Natural killer cell treated with Interleukin-12 subunit alpha and Interleukin-12 subunit beta and Interleukin-15 and Interleukin-18, amount 100 ng/mL, for 72 hours (primary cell): ENCODE measurements at places on chromosomes 7 and 10. TPM values are rescaled to one million over a fixed set of nuclear protein-coding genes. Genes with fewer than 3 reads are reported as not detected.

- H3K4me3 ChIP-seq = no peak overlapping the region
- DNase-seq = no peak
- no peaks in the 10 kb centered on the region for H3K36me3 ChIP-seq
- H3K27me3 ChIP-seq = peaks cover 21% of the 10 kb centered on the region
Observed at GRCh38 chr10:117462424-117462792, 80.1 kb upstream of the EMX2 start.

DNA sequence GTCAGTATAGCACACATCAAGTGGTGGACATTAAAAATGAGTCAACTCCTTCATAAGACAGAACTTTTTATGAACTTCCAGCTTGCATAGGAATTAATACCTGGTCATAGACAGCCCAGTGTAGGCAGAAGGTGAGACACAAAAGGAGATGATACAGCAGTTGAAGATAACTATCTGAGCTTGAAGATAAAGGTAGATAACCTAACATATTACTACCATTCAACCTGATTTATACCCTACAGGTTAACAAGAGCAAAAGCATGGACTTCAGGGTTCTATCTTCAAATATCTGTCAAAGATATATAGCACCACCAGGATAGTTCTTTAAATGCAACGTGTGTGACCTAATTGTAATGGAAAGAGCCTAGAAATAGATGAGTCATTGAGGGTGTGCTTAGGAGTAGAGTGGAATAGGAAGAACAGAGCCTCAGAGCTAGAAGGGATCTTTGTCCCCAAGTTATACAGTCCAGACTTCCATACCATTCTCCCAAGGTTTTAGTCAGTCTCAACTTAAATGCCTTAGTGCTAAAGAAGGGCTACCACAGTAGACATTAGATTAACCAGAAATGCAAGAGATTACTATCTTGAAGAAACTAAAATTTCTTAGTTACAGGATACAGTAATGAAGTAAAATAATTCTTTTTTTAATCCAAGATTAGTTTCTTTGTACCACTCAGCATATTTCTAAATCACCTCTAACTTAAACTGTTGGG lies 9.2 kb downstream of the ZNF800 start:
- H3K4me1 ChIP-seq = peaks cover 56% of the 10 kb centered on the region
- H3K27me3 ChIP-seq = no peaks in the 10 kb centered on the region
- peaks cover 9% of the 10 kb centered on the region for H3K36me3 ChIP-seq
- no peak for DNase-seq
- H3K4me3 ChIP-seq = peak overlapping the region; percentile 25

Gene UCMA
- total RNA-seq = not detected

GRCh38 chr7:107686816-107687387 lies 26.3 kb downstream of the SLC26A4 start:
- H3K36me3 ChIP-seq = no peaks in the 10 kb centered on the region
- no peak overlapping the region for H3K4me3 ChIP-seq
- H3K4me1 ChIP-seq = no peaks in the 10 kb centered on the region
- no peak overlapping the region for H3K27ac ChIP-seq
- DNase-seq = no peak

DNA sequence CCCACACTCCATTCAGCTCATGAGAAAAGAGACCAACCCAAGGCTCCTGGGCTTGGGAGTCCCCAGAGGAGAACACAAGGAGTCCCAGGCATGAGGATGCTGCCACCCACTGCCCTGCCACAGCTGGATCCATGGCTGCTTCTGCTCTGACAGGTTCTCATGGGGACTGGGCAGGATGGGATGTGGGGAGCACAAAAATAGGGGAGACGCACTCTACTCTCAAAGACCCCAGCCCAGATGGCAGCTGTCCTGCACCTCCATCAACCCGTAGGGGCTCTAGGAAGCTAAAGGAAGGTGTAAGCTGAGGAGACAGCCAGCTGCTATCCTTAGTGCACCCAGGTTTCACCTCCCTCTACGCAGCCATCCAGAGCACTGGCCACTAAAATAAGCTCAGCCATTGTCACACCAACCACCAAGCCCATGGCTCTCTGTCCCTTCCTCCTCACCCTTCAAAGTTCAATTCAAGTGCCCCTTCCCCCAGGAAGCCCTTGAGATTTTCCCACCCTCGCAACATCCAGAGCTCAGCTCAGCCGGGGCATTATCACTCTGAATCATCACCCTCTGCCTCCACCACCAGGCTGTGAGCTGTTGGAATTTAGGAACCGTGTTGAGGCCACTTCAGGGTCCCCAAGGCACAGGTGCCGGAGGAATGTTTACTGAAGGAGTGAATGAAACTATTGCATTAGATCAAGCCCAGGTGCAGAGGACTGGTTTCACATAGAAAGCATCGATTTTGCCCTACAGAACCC lies 142.1 kb downstream of the GRID1 start:
- H3K27me3 ChIP-seq = no peaks in the 10 kb centered on the region
- H3K4me1 ChIP-seq = no peaks in the 10 kb centered on the region
- no peak for DNase-seq
- H3K36me3 ChIP-seq = no peaks in the 10 kb centered on the region
- no peak overlapping the region for H3K27ac ChIP-seq

GRCh38 chr10:43851030-43851429 lies 202.3 kb upstream of the ZNF32 start:
- H3K27me3 ChIP-seq = no peaks in the 10 kb centered on the region
- no peaks in the 10 kb centered on the region for H3K36me3 ChIP-seq
- H3K4me3 ChIP-seq = no peak overlapping the region
- no peak for DNase-seq
- H3K27ac ChIP-seq = no peak overlapping the region
- no peaks in the 10 kb centered on the region for H3K4me1 ChIP-seq

GRCh38 chr10:101840102-101840684 lies 3.4 kb downstream of the KCNIP2 start:
- H3K36me3 ChIP-seq = no peaks in the 10 kb centered on the region
- H3K27me3 ChIP-seq = peaks cover 12% of the 10 kb centered on the region
- peak overlapping the region; percentile 90 for H3K4me3 ChIP-seq

- peak overlapping the region; percentile 45 for H3K27ac ChIP-seq
- H3K27me3 ChIP-seq = no peaks in the 10 kb centered on the region
- no peak overlapping the region for H3K4me3 ChIP-seq
- H3K36me3 ChIP-seq = peaks cover 7% of the 10 kb centered on the region
- no peak for DNase-seq
- peaks cover 25% of the 10 kb centered on the region for H3K4me1 ChIP-seq
Observed at GRCh38 chr10:33212061-33212748, 122.3 kb downstream of the NRP1 start.

GRCh38 chr7:45408409-45408737 lies 165.8 kb upstream of the ADCY1 start:
- DNase-seq = no peak
- peaks cover 10% of the 10 kb centered on the region for H3K4me1 ChIP-seq
- H3K4me3 ChIP-seq = no peak overlapping the region
- H3K27ac ChIP-seq = no peak overlapping the region

DNA sequence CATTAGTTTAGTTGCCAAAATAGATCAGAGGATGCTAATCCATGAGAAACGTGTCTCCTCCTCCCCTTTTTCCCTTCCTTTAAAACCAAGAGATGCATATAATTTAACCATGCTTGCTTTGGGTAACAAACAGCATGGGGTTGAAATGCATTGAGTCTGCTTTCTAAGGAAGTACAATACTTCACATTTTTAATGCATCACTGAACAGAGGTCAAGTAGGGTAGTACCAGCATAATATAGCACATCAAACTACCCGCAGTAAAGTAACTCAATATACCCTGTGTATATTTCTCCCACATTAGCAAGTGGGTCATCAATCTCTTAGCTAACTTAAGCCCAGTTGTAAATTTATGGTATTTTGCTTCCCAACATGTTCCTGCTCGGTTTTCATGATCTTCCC lies 239.3 kb upstream of the SEMA3C start:
- no peak for DNase-seq
- peaks cover 5% of the 10 kb centered on the region for H3K36me3 ChIP-seq
- no peak overlapping the region for H3K27ac ChIP-seq
- no peaks in the 10 kb centered on the region for H3K27me3 ChIP-seq

Gene GPR158
- not detected for total RNA-seq

- H3K36me3 ChIP-seq = no peaks in the 10 kb centered on the region
- H3K27ac ChIP-seq = no peak overlapping the region
- H3K4me1 ChIP-seq = peaks cover 8% of the 10 kb centered on the region
- no peak for DNase-seq
- no peaks in the 10 kb centered on the region for H3K27me3 ChIP-seq
- no peak overlapping the region for H3K4me3 ChIP-seq
Observed at GRCh38 chr7:101882595-101883564, 65.5 kb downstream of the CUX1 start.

GRCh38 chr7:113161050-113161449 lies 42.7 kb upstream of the SMIM30 start:
- H3K27me3 ChIP-seq = peaks cover 11% of the 10 kb centered on the region
- DNase-seq = no peak
- H3K27ac ChIP-seq = no peak overlapping the region
- H3K36me3 ChIP-seq = no peaks in the 10 kb centered on the region
- no peaks in the 10 kb centered on the region for H3K4me1 ChIP-seq
- no peak overlapping the region for H3K4me3 ChIP-seq

DNA sequence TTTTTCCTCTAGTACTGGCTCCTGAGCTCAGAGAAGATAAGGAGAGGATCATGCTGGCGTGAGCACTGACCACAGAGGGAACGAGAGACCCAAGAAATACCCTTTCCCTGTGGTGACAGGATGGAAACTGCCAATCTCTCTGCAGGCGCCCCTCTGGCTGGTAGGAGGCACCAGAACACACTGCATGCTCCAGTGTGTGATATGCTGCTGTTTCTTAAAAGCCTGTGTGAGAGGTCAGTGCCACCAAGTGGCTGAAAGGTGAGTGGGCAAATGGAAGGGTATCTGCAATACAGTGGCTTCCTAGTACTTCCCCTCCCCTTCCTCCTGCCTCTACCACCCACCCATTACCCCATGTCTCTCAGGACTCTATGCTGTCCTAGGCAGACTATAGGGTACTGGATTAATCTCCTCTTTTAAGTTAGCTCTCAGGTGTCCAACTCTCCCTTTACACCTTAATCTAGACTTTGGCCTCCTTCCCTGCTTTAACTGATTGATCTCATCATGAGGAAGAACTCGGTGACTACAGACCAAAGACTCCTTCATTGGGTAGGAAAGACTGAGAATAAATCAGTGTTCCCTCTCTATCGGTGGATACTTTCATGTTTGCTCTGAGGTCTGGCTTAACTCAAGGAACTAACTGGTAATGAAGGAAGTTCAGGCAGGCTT lies 283.6 kb downstream of the ADRA2A start:
- peaks cover 30% of the 10 kb centered on the region for H3K27me3 ChIP-seq
- H3K4me3 ChIP-seq = no peak overlapping the region
- H3K4me1 ChIP-seq = no peaks in the 10 kb centered on the region
- no peaks in the 10 kb centered on the region for H3K36me3 ChIP-seq
- DNase-seq = no peak

- peaks cover 51% of the 10 kb centered on the region for H3K27me3 ChIP-seq
- DNase-seq = no peak
- no peaks in the 10 kb centered on the region for H3K36me3 ChIP-seq
- H3K4me1 ChIP-seq = peaks cover 3% of the 10 kb centered on the region
- H3K4me3 ChIP-seq = no peak overlapping the region
- H3K27ac ChIP-seq = no peak overlapping the region
Observed at GRCh38 chr10:117619707-117620405, 77.3 kb downstream of the EMX2 start.

Gene MMD2
- not detected for total RNA-seq

DNA sequence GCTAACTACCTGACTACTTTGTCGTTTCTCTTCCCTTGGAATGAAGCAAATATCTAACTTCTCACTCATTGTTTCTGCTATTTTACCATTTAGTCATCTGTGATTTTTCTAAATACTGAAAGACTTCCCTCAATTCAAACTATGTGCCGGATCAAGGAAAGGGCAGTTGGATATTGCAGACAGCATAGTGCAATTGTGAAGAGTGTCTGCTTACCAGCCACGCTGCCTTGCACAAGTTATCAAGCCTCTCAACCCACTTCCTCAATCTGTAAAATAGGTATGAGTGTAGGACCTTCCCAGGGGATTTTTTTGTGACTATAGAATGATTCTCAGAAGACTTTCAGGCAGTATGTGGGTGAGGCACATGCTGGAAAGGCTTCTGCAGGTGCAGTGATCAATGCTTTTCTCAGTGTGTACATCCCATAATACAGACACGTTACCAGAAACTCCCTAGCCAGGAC lies 54.3 kb downstream of the EGFR start:
- peaks cover 12% of the 10 kb centered on the region for H3K4me1 ChIP-seq
- H3K27me3 ChIP-seq = peaks cover 22% of the 10 kb centered on the region
- DNase-seq = no peak
- no peak overlapping the region for H3K4me3 ChIP-seq
- H3K36me3 ChIP-seq = no peaks in the 10 kb centered on the region
- H3K27ac ChIP-seq = peak overlapping the region; percentile 3

- no peak for DNase-seq
- H3K27ac ChIP-seq = no peak overlapping the region
- H3K36me3 ChIP-seq = no peaks in the 10 kb centered on the region
- no peak overlapping the region for H3K4me3 ChIP-seq
Observed at GRCh38 chr10:33520223-33520622, 185.8 kb upstream of the NRP1 start.

GRCh38 chr7:45455662-45456061 lies 118.5 kb upstream of the ADCY1 start:
- H3K4me1 ChIP-seq = no peaks in the 10 kb centered on the region
- no peak for DNase-seq
- no peaks in the 10 kb centered on the region for H3K36me3 ChIP-seq
- H3K27me3 ChIP-seq = peaks cover 5% of the 10 kb centered on the region
- no peak overlapping the region for H3K27ac ChIP-seq

- no peak overlapping the region for H3K4me3 ChIP-seq
- no peaks in the 10 kb centered on the region for H3K4me1 ChIP-seq
- H3K27ac ChIP-seq = no peak overlapping the region
- no peak for DNase-seq
Observed at GRCh38 chr7:29167721-29168120, 21.4 kb upstream of the CPVL start.

Gene HMX2
- not detected for total RNA-seq

Gene SPAM1
- not detected for total RNA-seq

DNA sequence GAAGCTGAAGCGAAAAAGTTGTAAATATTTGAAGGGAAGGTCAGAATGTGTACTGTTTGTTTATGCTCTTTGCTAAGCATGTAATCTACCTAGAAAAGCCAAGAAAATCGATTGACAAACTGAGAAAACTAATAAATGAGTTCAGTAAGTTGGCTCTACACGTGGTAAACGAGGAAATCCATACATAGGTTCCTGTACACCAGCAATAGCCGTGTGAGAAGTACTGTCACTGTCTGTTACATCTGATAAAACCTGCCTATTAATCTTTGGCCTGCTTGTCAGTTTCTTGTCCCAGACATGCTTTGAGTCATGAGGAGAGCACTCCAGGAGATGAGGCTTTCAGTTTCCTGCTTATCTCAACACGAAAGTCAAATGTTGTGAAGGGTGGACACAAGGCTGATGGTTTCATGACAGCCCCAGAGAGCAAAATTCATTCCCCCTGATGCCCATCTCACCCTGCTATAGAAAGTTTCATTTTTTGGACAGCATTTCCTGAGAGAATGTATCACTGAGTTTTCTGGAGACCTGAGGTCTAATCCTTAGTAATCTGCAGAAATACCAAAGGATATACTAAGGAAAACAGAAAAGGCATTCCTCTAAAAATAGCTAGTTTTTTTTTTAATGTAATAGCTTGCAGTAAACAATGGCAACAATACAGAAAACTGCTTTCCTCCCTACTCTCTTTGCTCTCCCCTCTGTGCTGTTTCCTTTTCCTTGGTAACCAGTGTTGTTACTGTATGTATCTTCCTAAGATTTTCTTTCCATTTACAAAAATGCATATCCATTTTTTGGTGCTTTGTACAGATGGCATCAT lies 18.8 kb downstream of the BMPR1A start:
- H3K4me3 ChIP-seq = no peak overlapping the region
- H3K27ac ChIP-seq = no peak overlapping the region
- H3K36me3 ChIP-seq = no peaks in the 10 kb centered on the region
- H3K27me3 ChIP-seq = no peaks in the 10 kb centered on the region
- peaks cover 18% of the 10 kb centered on the region for H3K4me1 ChIP-seq
- no peak for DNase-seq

- peak overlapping the region; percentile 91 for H3K27ac ChIP-seq
- H3K4me3 ChIP-seq = peak overlapping the region; percentile 64
- peak; percentile 60 for DNase-seq
- peaks cover 68% of the 10 kb centered on the region for H3K4me1 ChIP-seq
Observed at GRCh38 chr10:110420401-110421193, 77.1 kb upstream of the DUSP5 start.
